ENCODE measurements at places on chromosomes 6 and 20.

- DNase-seq = no peak
Observed at GRCh38 chr6:83151114-83151513, 42.0 kb downstream of the PGM3 start.

- DNase-seq = no peak
Observed at GRCh38 chr6:43944908-43945767, 175.1 kb downstream of the VEGFA start.

DNA sequence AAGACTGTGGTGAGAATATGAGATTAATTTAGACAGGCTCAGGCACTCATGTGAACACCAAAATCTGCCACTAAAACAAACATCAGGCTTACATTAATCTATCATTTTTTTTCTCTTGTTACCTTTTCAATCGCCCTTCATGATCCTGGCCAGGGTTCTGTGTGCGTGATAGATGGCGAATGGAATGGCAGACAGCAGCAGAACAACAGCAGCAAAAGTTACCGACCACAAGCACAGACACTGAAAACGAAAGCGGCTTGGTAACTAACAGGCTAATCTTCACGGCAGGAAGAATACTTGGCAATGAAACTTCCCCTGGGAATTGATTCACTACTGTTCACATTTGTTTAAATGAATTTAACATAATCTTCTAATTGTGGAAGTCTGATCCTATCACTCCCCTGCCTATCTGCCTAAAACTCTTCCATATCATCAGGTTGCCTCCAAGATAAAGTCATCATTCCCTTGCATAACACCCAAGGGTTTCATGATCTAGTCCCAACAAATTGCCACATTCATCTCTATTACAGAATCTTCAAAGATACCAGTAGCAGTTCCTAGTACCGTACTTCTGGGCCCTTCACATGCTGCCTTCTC, 28.7 kb downstream of the PTPRK start:
- no peak for DNase-seq

DNA sequence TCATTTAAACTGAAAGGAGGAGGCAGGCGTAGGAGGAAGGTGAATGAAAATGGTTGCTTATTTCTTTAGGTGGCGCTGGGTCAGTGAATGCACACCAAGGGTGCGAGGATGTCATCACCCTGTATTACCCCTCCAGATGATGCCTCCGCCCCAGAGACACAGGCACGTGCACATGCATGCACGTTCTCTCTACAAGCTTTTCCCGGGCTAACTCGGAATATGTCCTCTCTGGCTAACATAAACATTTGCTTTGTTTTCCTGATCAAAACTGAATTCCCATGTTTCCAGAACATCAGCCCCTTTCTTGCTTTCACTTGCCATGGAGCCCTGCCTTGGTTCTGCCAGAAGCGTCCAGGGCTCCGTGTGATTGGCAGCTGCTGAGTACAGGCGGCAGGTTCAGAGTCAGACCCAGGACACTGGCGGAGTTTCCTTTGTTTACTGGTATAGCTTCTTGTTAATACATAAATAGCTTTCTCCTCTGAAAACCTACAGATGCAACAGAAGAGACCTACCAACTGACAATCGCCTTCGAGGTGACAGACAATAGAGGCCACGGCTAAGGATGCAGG, 131.2 kb upstream of the RPS6KA2 start:
- no peak for DNase-seq

- no peak for DNase-seq
Observed at GRCh38 chr6:3280866-3281465, 22.2 kb downstream of the PSMG4 start.

GRCh38 chr6:148414836-148415235, 72.2 kb downstream of the SASH1 start:
- DNase-seq = no peak

GRCh38 chr6:118187568-118188164, 280.6 kb downstream of the SLC35F1 start:
- no peak for DNase-seq

DNA sequence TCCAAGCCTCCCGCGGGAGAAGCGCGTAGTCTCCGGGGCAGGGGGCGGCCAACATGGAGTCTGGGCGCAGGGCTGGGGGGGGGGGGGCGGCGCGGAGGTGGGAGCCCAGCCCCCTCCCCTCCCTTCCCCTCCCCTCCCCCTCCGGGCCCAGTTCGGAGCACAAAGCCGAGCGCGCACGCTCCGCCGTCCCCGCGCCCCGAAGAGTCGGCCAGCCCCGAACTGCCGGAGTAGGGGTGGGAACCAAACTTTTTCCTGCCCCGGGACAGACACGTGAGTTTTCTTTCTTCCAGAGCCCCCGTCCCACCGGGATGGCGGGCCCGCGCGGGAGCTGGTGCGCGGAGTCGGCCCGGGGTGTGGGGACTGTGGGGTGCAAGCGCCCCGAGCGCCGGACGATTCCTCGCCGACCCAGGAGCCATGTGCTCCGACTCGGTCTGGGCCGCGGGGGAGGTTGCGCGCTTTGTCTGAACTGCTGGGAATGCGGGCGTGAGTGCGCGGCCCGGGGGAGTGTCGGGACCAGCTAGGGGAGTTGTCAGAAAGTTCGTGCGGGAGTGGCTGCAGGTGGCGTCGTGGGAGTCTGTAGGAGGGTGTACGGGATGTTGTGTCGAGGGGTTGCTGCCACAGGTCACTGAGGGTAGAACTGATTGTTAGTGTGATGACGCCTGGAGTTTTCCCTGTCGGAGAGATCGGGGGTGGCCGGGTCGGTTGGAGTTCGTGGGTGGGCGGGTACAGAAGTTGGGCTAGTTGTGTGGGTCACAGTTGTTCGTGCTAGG, 1.2 kb downstream of the TGIF2 start:
- no peak for DNase-seq

GRCh38 chr6:151341476-151342195, 49.7 kb downstream of the ZBTB2 start:
- DNase-seq = no peak

GRCh38 chr6:113632220-113632864, 224.8 kb upstream of the MARCKS start:
- peak; percentile 7 for DNase-seq

DNA sequence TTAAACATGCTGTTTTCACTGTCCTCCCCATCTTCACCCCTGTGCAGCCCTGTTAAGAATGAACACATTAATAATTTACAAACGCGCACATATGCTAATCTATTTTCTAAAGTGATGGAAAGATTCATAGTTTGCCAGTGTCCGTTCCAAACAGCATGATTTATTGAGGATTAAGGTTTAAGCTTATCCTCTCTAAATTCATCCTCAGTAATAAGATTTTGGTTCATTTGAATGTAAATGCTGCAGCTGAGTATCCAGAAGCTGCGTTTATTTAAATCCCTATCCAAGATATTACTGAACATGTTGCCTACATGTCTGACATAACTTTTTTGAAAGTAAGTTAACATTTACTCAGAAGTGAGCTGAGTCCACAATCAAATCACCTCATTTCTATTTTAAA, 42.8 kb upstream of the FAM135A start:
- DNase-seq = no peak

DNA sequence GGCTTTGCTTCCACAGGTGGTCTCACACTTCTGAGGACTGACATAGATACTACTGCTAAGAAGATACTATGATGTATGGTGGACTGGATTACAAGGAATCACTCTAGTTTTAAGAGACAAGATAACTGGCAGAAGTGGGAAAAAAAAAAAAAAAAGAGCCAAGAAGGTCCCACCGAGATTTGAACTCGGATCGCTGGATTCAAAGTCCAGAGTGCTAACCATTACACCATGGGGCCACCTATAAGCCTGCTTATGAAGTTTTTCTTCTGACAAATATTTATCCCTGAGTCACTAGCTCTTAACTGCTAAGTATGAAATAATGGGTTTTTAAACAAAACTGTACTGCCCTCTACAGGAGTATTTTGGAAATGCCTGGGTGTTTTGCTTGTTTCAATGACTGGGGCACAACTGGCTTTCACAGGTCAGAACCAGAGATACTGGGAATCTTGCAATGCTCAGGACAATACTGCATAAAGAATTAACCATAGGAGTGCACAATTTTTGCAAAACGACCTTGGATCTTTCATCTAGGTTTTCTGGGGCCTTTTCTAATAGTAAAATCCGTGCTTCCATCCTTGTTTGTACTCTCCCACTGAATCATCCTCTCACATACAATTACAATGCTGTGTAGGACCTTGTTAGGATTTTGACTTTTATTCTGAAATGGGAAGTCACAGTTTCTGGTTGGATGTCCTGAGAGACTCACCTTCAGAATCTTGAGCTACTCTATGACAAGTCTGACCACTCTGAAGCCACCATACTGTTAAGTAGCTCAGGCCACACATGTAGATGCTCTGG, 116.3 kb downstream of the OR2B2 start:
- no peak for DNase-seq

GRCh38 chr6:15453622-15454021, 207.8 kb downstream of the JARID2 start:
- DNase-seq = no peak

DNA sequence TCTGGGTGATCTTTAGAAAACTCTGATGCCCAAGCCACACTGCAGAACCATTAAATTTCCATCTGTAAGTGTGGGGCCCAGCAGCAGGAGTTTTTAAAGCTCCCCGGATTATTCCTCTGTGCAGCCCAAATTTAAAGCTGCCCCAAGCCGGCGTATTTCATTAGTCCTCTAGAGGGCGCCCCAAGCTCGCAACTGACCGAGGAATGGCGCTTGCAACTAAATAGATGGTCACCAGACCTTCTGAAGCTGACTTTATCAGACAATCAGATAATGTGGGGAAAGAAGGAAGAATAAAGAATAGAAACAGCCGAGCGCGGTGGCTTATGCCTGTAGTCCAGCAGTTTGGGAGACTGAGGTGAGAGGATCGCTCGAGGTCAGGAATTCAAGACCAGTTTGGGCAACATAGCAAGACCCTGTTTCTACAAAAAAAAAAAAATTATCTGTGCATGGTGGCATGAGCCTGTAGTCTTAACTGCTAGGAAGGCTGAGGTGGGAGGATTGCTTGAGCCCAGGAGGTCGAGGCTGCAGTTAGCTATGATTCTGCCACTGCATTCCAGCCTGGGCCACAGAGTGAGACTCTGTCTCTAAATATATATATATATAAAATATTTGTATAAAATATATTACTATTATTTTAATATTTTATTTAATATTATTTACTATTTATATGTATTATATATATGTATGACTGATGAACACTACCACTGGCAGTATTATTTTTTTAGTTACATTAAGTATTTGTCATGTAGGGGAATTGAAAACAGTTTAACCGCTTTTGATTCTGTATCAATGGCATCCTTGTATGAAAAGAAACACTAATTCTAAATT, 56.0 kb downstream of the OTOR start:
- peak; percentile 6 for DNase-seq

DNA sequence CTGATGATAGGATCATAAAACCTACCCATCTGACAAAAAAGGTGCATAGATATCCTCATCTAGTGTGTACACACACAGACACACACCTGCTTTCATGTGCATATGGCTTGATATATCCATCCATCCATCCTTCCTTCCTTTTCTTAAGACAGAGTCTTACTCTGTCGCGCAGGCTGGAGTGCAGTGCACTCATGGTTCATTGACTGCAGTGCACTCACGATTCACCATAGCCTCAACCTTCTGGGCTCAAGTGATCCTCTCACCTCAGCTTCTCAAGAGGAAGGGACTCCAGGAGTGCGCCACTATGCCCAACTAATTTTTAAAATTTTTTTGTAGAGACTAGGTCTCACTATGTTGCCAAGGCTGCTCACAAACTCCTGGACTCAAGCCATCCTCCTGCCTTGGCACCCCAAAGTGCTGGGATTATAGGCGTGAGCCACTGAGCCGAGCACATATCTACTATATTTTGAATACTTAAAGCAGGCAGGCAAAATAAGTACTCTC, 27.1 kb downstream of the ADNP start:
- DNase-seq = no peak

DNA sequence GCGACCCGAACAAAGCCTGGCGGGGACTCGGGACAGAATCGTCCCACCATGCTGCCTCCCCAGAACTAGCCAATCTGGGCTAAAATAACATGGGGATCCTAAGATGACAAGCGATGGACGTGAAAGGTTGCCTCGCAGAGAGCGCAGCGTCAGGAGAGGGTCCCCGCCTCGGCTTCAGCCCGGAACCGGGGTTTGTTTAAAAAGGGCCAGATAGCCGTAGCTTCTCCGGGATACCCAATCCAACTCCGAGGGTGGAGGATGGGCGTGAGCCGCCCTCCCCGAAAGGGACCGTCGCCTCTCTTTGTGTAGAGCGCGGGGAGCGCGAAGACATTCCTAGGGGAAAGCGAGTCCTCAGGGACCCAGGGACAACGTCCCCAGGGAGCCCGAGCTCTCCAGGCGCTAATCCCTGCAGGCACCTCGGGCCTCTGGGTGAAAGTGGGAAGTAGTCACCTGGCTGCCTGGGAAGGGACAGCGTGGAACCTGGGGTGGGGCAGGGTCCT, 643 bp downstream of the CD24 start:
- DNase-seq = no peak

GRCh38 chr20:5118220-5119142, 1.3 kb downstream of the PCNA start:
- DNase-seq = no peak

- no peak for DNase-seq
Observed at GRCh38 chr6:24961852-24962251, 26.1 kb upstream of the RIPOR2 start.

DNA sequence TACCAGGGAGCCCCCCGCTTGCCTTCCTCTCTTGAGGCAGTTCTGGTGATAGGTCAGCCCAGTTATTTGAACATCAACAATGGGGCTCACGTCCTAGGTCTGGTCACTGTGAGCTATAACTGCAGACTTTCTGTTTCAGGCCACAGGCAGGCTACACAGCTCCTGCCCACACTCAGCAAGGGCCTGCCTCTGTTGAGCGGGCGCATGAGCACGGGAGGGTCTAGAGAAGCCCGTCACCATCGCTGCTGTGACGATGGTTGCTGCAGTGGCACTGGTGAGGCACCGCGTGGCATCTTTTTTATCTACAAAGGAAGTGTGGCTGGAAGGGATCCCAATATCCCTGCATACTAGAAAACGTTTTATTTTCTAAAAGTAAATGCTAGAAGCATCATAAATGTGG, 77.8 kb downstream of the RAMACL start:
- no peak for DNase-seq

GRCh38 chr6:107064579-107065065, 36.6 kb downstream of the MTRES1 start:
- no peak for DNase-seq

DNA sequence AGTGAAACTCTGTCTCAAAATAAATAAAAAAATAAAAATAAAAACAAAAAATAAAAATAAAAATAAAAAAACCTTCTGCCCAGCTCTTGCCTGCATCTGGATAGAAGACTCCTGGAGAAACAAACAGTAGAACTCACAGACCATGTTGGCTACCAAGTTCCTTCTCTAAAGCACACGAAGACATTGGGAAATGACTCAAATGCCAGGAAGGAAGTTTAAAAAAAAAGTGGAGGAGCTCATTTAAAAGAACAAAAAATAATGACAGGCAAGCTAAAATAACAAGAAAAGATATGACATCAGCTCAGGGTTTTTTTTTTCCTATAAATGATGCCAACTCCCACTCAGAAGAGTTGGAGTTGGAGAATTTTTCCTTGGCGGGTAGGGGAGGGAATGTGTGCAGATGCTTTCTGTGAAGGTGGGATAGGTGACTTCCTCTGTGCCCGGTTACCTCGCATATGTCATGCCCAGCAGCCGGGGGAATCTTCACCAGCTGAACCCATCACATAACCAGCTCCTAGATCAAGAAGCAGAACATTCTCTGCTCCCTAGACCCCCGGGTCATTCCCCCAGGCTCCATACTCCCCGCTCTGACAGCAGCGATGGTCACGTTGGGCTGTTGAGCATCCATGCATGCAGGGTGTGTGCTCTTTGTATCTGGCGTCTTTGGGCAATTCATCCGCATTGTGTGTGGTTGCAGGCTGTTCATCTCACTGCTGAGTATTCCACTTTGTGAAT, 17.3 kb upstream of the CD93 start:
- DNase-seq = no peak

GRCh38 chr20:51135926-51136715, 113.2 kb upstream of the KCNG1 start:
- no peak for DNase-seq

Measured in NK-92 treated with Interleukin-12 subunit alpha and Interleukin-12 subunit beta, amount 100 ng/mL, for 24 hours (cell line).